ENCODE measurements at places on chromosomes 1 and 21. TPM values are rescaled to one million over a fixed set of nuclear protein-coding genes. Genes with fewer than 3 reads are reported as not detected.
A peak's percentile ranks its signal among the peaks of the same experiment; 100 is the strongest.

SRGAP2C gene
- total RNA-seq: 33.5 TPM

E2F2 gene
- total RNA-seq: 5.1 TPM

CTBS gene
- 10.6 TPM for total RNA-seq

DNA sequence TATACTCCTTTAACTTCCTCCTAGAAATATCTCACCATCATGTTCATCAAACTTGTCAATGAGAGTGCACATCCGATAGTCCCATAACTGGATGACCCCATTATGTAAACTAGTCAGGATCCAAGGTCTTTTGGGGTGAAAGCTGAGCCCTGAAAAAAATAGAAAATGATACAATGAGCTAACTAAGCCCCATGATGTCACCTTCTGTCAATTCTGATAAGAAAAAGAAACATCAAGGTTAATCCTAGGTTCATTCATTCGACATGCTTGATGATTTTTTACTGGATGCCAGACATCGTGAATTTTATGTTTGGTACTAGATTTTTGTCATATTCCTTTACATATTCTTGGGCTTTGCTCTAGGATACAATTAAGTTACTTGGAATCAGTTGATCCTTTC, 2.9 kb downstream of the COPA start:
- DNase-seq: no peak

- no peak for DNase-seq
These were observed 11.3 kb upstream of the BACH1 start for GRCh38 chr21:29287383-29287782.

- no peak for DNase-seq
These were observed 5.1 kb downstream of the PRRX1 start for GRCh38 chr1:170669107-170669445.

GRCh38 chr1:159902541-159902940, 2.6 kb upstream of the CFAP45 start:
- no peak for DNase-seq

GRCh38 chr1:221170171-221170570, 290.9 kb downstream of the HLX start:
- no peak for DNase-seq

GRCh38 chr1:224211206-224211962, 28.3 kb downstream of the DEGS1 start:
- peak; percentile 65 for DNase-seq

DNA sequence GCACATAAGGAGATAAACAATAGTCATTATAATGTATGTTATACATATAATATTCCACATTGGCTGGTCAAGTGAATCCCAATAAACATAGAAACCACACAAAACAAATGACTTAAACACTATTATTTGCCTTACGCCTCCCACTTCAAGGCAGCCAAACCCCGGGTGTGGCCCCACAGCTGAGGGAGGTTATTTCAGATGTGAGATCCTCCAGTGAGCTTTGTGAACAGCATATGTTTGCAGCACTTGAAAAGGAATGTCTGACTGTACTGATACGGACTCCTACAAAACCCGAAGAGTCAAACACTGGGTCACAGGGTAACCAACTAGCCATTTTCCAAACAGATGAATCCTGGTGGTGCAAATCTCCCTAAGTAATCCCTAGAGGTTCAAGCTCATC, 27.1 kb upstream of the DISP1 start:
- peak; percentile 60 for DNase-seq

All from umbilical cord (tissue), 2 donors.